Activated T-helper 1 cell treated with Interleukin-2 at 50 U/mL for 16 hours (primary cell): ENCODE measurements at places on chromosomes 1 and 21.

GRCh38 chr1:169486281-169487051 is 722 bp upstream of the SLC19A2 start:
- no peak for DNase-seq

- DNase-seq, result no peak
Measured at GRCh38 chr1:234500269-234500668, 21.3 kb upstream of the TARBP1 start.

DNA sequence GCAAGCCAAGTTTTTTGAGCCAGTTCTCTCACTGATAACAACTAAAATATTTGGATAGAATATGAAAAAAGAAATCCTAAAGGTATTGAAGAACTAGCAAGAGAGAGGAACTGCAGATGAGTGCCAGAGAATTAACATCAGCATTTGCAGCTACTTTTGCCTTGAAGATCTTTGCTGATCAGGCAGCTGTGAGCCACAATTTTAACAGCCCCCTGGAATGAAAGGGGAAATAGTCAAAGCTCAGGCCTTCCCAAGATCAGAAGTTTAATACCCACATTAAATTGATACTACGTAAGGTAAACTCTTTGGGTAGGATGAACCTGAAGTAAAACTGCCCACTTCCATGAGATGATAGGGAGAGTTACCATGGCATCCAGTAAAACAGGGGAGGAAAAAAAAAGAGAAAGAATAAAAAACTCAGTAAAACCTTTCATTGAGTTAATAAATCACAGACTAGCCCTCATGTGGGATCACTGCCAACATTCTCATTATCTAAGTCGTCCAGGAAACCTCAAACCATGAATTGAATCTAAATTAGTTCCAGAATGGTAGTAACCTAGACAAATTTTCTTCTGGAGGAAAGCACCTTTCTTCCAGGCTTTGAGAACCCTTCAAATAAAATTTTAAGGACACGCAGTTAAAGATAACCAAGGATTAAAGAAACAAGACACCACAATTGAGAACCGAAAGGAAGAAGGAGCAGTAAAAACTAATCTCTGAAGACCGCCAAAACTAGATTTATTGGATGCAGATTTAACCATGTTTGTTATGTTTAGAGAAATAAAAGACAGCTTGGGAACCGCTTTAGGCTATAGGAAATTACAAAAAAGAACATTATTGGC is 28.3 kb downstream of the SCP2 start:
- no peak for DNase-seq

GRCh38 chr1:243562473-243562872 is 287.6 kb downstream of the AKT3 start:
- no peak for DNase-seq

DNA sequence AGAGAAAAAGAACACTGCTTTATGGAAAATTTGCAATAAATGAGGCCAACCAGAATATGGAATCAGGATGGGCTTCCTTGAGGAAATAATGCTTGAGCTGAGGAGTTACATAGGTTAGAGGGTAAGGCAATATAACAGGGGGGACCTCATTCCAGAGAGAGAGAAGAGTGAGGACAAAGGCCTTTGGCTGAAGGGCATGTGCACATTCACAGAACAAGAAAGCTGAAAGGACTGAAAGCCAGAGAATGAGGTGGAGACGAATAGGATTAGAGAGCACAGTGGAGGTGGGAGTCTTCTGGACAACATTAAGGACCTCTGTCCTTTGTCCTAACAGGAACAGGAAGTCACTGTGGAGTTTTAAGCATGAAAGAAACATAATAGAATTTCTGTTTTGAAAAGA is 60.7 kb upstream of the MROH9 start:
- no peak for DNase-seq

- no peak for DNase-seq
Measured at GRCh38 chr21:31351960-31352359, 7.9 kb upstream of the TIAM1 start.

DNA sequence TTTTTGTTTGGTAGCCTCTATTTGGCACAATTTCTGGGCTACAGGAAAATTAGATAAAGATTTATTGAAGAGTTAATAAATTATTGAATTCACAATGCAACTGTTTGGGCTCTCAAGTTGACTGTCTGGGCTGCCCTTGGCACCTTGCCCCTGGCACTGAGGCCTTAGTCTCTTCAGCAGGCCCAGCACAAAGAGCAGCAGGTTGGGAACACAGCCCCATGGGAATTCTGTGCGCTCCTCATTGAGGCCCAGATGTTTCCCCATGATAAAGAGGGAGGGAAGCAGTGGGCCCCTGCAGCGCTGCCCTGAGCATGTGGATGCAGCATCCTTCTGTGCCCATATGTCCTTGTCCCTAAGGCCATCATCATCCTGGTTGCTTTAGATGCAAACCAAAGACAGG is 2.9 kb downstream of the CRNN start:
- DNase-seq, result no peak

DNA sequence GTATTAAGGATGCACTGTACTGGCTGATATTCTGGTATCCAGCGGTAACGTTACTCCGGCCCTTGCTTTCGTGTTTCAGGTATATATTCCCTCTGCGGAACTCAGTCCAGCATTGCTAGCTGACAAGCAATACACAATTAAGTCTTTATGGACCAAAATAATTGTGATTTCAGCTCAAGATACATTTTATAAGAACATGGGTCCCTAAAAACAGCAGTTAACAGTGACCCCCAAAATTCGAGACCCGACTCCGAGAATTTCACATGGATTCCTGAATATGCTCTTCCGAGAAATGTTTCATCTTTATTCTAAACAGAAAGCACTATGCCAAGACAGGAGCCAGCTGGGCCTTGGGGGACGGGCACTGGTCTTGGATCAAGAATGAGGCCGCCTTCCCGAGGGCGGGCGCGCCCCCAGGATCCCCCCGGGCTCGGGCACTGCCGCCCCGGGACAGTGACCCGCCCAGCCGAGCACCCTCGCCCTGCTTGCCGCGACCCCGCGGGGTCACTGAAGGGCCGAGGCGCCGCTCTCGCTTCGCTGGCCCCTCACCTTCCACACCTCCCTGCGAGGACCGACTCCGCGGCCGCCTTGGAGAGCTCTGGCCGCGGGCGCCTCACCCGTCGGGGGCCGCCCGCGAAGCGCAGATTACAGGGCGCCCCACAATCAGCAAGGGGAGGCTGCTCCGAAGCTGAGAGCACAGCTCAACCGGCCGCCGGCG is 610 bp downstream of the SCYL3 start:
- DNase-seq, result no peak

GRCh38 chr21:36481639-36482038 is 1.7 kb upstream of the CLDN14 start:
- no peak for DNase-seq

GRCh38 chr1:111565079-111565478 is 54.5 kb upstream of the RAP1A start:
- no peak for DNase-seq

DNA sequence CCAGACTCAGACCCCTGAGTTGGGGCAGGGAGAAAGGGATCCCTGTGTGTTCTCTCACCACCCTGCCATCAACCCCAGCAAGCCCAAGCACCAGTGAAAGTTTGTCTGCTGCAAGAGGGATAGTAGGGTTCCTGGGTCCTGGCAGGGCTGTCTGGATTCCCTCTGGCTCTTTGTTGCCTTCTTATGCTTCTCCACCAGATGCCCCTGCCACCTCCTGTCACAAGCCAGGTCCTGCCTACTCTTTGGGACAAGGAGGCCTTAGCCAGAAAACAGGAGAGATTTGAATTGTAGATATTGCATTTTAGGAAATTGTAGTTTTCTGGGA is 21.7 kb downstream of the UBE2T start:
- no peak for DNase-seq

DNA sequence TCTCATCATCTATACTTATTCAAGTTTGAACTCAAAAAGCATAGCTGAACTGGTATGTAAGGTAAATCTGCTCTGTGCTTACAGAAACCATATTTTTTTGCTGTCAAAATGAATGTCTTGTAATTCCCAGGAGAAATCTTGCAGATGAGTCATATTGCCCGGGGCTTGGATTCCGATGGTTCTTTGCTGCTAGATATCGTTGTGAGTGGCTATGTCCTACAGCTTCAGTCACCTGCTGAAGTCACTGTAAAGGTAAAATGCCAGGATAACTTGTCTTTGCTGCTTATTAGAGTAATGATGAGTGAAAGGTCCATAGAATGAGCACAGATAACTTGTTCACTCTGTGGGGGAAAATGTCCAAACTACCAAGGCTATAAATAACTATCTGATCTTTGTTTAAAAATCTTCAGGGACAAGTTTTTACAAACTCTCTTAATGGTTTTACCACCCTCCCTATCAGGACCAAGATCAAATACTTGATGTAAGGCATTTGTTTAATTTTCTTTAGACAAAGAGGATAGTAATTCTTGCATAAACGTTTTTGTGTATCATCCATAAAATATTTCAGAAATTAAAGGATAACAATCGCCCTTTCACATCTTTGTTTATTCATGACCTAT is 222.3 kb downstream of the TPR start:
- no peak for DNase-seq

DNA sequence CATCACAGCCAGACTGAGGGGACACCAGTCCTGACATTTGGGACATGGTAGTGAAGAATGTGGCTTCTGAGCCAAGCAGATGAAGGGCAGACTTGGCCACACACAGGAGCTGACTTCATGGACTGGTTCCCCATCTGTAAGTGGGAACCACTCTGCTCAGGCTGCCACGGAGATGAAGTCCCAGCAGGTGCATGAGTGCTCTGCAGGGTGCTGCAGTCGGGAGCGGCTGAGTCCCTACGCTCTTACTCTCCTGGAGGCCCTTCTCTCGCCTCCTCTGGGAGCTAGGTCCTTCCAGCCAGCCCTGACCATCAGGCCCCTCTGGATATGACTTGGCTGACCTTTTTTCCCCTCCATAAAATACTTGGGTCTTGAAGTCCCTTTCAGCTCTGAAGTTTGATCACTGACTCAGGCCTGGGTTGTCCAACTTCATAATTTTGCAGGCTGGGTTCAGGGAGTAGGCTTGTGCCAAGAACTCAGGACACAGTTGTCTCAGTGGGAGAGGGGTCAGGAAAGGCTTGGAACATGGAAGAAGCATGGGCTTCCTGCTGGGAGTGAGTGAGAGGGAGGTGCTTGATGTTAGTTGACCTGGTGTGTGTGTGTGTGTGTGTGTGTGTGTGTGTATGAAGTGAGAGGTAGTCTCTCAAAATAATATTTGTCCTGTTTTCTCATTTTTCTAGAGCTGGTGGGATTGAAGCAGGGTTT is 21.0 kb upstream of the EPS8L3 start:
- no peak for DNase-seq

- DNase-seq, result no peak
Measured at GRCh38 chr1:176811511-176812288, 348.7 kb downstream of the PAPPA2 start.

- no peak for DNase-seq
Measured at GRCh38 chr1:216332003-216332402, 91.2 kb downstream of the USH2A start.

DNA sequence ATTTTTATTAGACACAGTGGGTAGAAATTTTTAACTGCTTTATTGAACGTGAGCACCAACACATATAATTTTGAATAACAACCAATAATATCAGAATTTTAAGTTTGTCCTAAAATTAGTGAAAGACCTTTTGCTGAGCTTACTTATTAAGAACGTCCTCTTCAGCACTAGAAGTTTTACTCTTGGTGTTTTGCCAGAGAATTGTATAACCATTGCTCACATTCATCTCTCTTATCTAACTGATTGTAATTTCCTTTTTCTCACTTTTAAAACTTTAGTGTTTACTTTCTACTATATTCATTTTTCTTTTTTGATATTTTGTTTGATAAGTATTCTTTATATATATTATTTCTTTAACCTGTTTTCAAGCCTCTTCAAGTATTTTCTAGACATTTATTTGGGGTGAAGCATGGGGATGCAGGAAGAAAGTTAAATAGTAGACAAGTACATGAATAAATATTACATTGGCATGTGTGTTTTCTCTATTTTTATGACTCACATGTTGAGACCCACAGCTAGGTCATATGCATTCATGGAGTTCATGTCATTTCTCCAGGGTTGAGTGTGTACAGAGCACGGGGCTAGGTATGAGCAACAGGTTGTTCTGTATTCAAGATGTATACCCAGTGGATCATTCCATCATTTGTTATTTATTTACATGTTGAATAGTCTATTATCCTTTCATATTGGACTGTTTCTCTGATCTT is 90.6 kb downstream of the ATP6V1G3 start:
- DNase-seq, result no peak

- no peak for DNase-seq
Measured at GRCh38 chr1:157448636-157449035, 103.7 kb downstream of the FCRL5 start.

GRCh38 chr1:169745015-169745861 is 11.4 kb upstream of the SELE start:
- no peak for DNase-seq

DNA sequence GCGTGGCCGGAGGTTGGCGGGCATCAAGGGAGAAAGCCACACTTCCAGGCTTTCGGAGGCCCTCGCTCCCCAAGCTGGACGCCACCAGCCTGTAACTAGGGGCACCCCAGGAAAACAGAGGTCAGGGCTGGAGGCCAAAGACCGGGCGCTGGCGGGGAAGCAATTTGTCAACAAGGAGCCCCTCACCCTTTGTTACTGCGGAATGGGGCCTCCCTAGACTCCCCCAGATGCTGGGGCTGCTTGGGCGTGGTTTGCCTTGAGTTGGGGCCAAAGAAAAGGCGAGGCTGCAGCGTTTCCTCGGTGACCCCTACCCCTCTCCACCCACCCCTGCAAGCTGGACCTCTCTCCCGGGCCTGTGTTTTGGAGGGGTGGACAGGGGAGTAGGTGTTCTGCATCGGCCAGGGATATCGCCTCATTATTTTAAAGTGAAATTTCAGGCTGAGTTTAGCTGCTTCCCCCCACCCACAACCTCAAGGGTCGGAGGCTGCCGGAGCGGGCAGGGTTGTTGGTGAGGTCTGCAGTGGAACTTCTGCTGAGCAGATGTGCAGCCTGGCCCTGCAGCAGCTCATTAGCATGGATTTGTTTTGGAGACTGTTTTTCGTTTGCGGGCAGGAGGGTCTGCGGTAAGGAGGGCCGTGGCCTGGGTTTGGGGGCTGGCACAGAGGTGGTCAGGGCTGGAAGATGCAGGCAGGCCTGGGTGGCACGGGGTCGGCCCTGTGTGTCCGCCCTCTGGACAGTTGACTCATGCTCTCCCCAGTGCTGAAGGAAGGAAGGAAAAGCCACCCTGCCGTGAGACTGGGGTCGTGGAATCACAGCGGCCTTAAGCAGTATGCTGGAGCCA is 1.5 kb downstream of the NBL1 start:
- no peak for DNase-seq

DNA sequence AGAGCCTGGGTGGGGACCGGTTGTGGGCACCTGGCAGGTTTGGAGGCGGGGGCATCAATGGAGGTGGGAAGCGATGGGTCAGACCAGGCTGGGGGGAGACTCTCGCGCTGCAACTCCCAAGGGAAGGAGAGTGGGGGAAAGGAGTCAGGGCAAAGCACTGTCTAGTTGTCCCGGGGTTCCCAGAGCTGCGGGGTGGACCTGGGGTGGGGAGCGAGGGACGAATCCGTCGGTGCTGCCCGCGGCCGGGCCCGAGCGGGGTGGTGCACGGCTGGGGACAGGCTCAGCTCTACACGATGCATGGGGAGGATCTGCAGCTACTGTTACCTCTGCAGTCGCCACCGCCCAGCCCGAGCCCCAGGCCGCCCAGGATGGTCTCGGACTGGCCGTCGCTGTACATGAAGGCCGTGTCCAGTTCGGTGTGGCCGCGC is 427 bp downstream of the AKR7A2 start:
- no peak for DNase-seq

- DNase-seq, result no peak
Measured at GRCh38 chr1:56256153-56257000, 323.0 kb downstream of the PLPP3 start.
